ENCODE measurements at places on chromosomes 1 and 21. TPM values are rescaled to one million over a fixed set of nuclear protein-coding genes. Genes with fewer than 3 reads are reported as not detected.

DNA sequence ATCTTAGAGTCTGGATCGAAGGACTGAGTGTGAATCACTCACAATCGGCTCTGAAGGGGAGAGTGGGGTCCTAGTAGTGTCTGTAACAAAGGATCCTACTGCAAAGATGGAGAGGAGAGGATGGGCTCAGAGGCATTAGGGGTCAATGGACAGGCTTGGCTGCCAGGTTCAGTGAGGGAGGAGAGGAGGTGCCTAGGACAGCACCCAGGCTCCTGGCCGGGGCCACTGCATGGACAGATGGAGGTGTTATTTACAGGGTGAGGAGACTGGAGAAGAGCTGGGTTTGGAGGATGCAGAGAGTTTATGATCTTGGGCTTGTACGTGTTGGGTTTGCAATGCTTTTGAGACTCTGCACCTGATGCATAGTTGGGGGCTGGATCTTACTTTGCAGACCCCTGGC, 658.9 kb downstream of the PTPRU start:
- DNase-seq, result no peak

DNA sequence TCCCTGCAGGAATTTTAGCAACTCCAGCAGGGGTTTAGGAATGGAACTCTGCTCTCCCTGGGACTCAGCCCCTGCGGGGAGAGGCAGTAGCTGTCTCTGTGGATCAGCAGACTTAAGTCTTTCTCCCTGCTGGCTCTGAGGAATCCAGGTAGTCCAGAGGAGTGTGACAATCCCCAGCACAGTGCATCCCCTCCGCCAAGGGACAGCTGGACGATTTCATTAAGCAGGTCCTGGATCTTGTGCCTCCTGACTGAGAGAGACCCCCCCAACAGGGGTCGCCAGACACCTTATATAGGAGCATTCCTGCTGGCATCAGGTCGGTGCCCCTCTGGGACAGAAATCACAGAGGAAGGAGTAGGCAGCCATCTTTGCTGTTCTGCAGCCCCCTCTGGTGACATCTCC, 30.6 kb downstream of the AKT3 start:
- no peak for DNase-seq

DNA sequence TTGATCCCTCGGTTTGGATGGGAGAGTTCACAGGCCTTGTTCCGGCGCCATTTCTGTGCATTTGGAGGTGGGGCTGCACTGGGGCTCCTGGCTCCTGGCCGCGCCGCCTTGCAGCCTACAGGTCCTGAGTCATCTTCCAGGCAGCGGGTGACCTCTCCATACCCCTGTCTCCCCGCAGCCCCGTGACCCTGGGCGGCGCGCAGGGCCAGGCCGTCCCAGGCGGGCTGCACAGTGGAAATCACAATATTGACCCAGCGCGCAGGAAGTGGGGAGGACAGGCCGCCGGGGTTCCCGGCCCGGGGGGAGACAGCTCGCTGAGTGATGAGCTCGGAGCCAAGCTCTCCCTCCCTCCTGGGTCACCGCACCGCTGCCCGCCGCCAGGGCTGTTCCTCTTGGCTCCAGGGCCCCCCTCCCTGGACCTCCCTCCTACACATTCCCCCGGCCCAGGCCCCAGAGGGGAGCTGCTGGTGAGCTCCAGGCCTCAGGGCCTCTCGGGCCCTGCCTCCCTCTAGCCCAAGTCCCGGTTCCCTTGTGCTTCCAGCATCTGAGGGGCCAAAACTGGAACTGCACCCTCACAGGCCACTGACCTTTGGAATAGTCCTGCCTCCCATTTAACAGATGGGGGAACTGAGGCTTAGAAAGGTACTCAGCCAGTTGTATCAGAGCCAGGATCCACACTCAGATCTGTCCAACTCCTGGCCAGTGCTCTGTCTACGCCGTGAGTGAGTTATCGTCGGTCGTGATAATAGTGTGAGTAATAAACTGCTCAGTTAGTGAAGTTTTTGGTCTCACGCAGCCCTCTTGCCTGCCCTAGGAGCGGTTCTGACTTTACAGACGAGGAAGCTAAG, 142.9 kb upstream of the WNT4 start:
- no peak for DNase-seq

GRCh38 chr1:33137800-33138199, 44.0 kb downstream of the TRIM62 start:
- DNase-seq, result peak; percentile 47

DNA sequence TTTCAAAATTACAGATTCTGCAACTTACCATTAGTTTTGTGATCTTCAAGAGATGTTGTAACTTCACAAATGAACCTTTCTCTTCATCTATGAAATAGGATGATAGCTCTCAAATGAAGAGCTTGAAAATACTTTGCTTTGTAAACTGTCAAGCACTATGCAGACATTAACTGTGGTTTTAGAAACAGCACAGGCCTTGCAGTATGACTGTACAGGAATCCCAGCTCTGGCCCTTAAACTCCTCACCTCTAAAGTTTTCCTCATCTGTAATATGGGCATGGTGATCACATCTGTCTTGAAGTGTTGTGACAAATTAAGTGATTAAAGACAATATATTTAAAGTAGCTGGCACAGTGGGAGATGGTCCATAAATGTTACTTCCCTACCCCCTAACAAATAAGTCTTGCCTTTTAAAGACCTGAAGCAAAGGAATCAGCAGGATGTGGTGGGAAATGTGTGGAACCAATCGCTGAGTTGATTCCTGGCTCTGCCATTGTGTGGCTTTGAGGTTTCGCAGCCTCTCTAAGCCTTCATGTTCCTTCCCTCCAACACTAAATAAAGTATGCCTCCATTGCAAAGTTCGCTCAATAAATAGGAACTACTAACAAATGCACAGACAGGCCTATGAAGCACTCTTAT, 5.5 kb upstream of the PTP4A2 start:
- DNase-seq, result no peak

GRCh38 chr1:181406989-181407388, 76.3 kb upstream of the CACNA1E start:
- no peak for DNase-seq

The C1orf74 gene
- 3.1 TPM for total RNA-seq

The TRIM58 gene
- 0.50 TPM for total RNA-seq

The LCE1B gene
- total RNA-seq, result not detected

The GPR25 gene
- not detected for total RNA-seq

The SLC30A2 gene
- not detected for total RNA-seq
